Vagina (tissue), 2 donors: ENCODE measurements at places on chromosomes 5 and 9. TPM values are rescaled to one million over a fixed set of nuclear protein-coding genes. Genes with fewer than 3 reads are reported as not detected.

DNA sequence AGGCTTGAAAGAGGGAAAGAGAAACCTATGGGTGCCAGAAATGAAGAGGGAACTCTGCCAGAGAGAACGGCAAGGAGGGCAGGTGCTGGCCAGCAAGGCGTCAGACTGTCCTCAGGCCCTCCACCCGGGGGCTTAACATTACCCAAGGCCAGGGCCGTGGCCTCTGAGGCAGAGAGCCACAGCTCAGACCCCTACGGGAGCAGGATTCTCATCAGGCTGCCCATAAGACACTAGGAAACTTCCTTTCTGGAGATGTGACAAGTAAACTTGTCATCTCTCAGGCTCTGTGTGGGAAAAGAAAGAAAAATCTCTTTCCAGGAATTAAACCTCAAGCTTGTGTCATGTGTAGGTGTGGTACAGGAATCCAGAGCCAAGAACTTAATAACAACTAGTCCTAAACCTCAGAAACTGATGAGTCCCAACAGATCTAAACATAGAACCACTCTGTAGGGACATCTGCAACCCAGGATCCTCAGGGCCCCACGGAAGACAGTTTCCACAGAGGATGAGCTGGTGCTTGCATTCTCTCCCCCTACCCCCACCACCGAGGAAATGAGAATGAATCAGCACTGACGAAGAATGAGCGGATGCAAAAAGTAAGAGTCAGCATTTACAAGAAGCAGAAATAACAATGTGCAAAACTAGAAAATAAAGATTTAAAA lies 74.3 kb downstream of the DCP2 start:
- no peak for DNase-seq

- DNase-seq: no peak
Observed at GRCh38 chr5:61402970-61403900, 71.2 kb downstream of the ZSWIM6 start.

DNA sequence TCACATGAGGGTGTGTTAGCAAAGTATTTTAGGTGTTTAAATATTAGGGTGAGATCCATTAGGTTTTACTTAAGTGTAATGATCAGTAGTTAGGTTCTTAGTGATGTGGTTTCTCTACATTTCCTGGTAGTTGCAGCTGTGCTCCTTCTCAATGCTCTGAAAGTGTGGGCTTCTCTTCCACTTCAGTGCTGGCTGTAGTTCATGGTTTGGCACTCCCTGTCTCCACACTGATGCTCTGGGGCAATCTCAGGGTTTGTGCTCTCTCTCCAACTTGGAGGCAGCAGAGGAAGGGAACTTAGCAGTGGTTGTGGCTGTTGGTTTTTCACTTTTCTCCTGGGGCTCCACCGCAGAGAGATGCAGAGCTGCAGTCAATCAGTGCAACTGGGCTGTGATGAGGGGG lies 507.5 kb downstream of the TMEM232 start:
- no peak for DNase-seq

- no peak for DNase-seq
Observed at GRCh38 chr5:82642313-82642712, 364.2 kb upstream of the RPS23 start.

- DNase-seq: no peak
Observed at GRCh38 chr9:5479994-5480694, 29.8 kb downstream of the CD274 start.

DNA sequence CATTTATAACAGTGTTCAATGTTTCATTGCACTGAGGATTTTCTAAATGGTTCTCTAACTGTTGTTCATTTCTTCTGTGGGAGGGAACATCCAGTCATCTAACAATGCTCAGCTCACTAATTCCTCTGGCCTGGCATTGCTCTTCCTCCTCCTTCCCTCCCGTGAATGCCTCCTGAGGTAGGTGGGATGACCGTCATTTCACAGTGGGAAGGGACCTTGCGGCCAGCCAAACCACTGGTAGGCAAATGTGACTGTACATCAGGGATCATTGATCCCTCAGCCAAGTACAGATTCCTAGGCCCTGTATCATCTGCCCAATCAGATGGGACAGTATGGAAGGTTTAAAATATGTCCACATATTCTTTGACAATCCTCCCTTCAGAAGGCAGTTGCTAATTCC lies 23.7 kb upstream of the VDAC1 start:
- DNase-seq: no peak

DNA sequence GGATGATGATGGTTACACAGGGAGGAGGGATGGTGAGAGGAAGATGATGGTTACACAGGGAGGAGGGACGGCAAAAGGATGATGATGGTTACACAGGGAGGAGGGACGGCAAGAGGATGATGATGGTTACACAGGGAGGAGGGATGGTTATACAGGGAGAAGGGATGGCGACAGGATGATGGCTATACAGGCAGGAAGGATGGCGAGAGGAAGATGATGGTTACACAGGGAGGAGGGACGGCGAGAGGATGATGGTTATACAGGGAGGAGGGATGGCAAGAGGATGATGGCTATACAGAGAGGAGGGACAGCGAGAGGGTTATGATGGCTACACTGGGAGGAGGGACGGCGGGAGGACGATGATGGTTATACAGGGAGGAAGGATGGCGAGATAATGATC lies 64.1 kb upstream of the FCN1 start:
- DNase-seq: no peak

DNA sequence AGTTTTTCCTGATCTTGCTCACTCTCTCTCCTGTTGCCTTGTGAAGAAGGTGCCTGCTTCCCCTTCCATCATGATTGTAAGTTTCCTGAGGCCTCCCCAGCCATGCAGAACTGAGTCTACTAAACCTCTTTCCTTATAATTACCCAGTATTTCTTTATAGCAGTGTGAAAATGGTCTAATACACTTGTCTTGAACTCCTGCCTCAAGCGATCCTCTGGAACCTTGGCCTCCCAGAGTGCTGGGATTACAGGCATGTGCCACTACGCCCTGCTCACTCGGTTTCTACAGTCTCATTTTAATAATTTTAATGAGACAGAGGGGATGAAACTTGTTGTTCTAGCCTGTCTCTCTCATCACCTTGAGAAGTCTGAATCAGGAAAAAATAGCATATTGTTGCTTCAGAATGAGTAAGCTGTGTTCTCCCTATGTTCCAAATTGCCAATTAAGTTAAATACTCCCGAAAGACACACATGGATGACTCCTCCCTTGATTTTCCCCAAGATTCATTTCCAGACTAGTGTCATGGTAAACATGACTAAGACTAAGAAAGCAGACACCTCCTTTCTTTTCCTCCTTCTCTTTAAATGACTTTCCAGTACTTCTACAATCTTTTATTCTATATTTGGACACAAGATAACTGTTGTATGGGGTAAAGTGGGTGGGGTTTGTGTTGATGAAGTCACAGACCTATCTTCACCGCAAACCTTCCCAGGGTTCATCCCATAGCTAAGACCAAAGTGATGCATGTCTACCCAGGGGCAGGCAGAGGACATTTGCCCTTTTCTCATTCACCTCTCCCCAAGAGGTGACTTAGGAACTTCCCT lies 7.8 kb upstream of the DNAJC18 start:
- DNase-seq: no peak

DNA sequence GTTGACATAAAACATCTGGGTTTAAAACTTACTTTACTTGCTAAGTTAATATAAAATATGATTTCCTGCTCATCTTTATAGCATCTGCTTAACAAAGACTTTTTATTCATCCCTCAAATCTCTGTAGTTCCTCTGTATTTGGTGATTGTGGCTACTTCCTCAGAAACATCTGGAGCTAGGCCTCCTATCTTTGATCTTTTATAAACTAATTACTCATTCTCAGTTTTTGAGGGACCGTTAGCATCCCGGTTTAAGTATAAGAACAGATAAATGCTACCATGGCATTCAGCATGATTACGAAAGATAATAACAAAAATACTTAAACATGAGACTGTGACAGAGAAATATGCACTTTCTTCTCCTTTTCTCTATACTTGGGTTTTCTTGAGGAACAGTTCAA lies 85.3 kb downstream of the SLC38A9 start:
- no peak for DNase-seq

GRCh38 chr9:134724202-134724911 lies 82.8 kb downstream of the COL5A1 start:
- no peak for DNase-seq

DNA sequence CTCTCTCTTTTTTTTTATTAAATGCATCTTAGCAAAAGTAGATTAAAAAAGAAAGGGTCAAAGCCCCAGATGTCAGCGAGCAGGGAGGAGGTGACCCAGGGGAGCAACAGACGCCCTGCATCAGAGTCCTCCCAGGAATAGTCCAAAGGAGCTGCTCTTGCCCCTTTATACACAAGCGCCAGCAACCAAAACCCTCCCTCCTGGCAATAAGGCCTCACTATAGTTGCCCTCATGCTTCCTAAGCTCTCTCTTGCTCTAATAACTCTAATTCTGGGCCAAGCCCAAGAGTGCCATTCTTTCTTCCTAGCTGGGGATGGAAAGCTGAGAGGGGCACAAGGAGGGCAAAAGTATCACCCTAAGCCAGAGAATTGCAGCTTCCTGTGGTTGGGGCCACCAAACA lies 26.3 kb downstream of the PCDHGC5 start:
- no peak for DNase-seq

DNA sequence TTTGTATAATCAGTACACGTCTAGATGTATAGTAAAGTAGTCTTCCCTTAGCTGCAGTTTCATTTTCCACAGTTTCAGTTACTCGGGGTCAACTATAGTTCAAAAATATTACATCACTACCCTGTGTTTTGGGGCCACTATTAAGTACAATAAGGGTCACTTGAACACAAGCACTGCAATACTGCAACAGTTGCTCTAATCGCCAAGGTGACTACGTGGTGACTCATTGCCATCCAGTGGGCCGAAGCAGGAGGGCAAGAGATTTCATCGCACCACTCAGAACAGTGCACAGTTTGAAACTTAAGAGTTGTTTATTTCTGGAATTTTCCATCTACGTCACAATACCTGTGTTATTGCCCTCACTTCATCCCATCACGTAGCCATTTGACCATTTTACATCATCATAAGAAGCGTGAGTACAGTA lies at the start of gene ARL14EPL:
Gene ARL14EPL (plus strand): TSS at position 379 of the 424 bp plus-strand sequence. CDS start 18,994 bp downstream, outside the sequence.
- DNase-seq: no peak

DNA sequence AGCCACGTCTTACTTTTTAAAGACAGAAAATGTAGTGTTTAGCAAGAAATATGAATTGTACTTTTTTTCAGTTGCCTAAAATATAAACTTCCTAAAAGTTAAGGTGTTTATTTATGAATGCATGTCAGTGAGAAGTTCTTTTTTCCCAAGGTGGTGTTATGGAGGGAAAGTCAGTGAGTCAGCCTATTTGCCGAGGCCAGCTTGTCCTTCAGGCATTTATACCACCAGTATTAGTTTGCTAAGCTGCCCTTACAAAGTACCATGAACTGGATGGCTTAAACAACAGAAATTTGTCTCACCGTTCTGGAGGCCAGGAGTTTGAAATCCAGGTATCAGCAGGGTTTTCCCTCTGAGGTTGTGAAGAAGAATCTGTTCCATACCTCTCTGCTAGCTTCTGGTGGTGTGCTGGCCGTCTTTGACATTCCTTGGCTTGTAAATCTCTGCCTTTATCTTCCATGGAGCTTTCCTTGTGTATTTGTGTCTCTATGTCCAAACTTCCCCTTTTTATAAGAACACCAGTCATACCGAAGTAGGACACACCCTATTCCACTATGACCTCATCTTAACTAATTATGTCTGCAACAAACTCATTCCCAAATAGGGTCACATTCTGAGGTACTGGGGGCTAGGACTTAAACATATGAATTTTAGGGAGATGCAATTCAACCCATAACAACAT lies 38.4 kb downstream of the PRKACG start:
- DNase-seq: no peak

GRCh38 chr5:53031695-53032096 lies 42.5 kb downstream of the ITGA2 start:
- DNase-seq: no peak

GRCh38 chr5:124134941-124135340 lies 611.5 kb downstream of the ZNF608 start:
- DNase-seq: no peak

DNA sequence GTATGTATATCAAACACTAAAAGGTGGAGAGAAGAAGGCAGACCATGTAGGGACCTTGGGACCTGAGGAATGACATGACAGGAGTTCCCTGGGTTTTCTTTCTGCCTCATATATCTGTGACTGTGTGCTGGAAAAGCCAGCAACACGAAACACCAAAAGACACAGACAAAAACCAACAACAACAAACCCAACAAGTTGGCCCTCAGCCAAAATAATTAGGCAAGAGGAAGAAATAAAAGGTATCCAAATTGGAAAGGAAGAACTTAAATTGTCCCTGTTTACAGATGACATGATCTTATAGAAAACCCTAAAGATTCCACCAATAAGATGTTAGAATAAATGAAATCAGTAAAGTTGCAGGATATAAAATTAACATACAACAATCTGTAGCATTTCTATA lies 21.7 kb downstream of the ABO start:
- no peak for DNase-seq

GRCh38 chr5:131220566-131220965 lies 43.3 kb upstream of the CDC42SE2 start:
- DNase-seq: no peak

Gene DMRTA1
- total RNA-seq: 0.25 TPM

Gene PAM
- total RNA-seq: 136 TPM

Gene PAPPA
- total RNA-seq: 4.4 TPM

Gene GABRA6
- total RNA-seq: not detected

Gene PRR7
- 1.2 TPM for total RNA-seq

Gene FIBCD1
- not detected for total RNA-seq

Gene AGXT2
- not detected for total RNA-seq

Gene GPX8
- total RNA-seq: 22.1 TPM

Gene LEAP2
- 4.2 TPM for total RNA-seq
